ENCODE measurements at places on chromosomes 13 and 19.

- DNase-seq = no peak
Measured at GRCh38 chr19:49543032-49543431, 15.2 kb downstream of the RCN3 start.

DNA sequence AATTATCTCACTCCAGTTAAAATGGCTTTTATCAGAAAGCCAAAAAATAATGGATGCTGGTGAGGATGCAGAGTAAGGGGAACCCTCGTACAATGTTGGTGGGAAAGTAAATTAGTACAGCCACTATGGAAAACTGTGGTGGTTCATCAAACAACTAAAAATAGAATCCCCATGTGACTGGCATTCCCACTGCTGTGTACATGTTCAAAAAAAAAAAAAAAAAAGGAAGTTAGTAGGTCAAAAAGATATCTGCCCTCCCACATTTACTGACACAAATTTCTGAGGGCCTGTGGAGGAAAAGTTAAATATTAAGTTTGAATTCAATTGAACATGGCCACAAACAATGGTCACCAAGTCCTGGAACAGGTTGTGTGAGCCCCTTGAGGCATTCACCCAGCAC, 9.8 kb upstream of the ZSCAN5A start:
- no peak for DNase-seq

GRCh38 chr13:88896466-88896865, 1225.3 kb downstream of the SLITRK5 start:
- DNase-seq = no peak

DNA sequence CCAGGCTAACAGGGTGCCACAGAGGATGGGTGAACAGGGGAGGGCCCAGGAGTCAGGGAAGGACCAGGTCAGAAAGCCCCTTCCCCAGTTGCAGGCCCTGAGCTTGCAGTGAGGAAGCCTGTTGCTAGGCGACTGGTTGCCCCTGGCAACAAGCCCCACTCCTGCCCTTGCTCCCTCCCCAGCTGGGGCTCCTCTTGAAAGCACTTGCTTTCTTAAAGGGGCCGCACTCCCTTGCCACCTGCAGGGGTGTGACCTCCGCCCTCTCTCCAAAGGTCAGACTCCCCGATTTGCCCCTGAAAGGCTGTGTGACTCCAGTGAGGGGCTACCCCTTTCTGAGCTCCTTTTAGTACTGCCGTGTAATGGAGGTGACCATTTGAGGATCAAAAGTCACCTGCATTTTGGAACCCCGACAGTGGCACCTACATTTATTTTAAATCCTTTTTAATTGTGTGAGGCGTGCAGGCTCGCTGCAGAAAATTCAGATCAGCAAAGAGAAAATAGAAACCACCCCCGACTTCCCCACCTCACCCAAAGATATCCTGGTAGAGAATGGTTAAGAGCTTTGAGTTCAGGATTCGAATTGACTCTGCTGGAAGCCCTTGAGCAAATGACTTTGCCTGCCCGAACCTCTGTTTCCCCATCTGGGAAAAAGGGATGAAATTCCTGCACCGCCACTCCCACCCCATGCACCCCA, 4.8 kb downstream of the FCHO1 start:
- peak; percentile 84 for DNase-seq

- no peak for DNase-seq
Measured at GRCh38 chr19:30338878-30339623, 33.1 kb upstream of the ZNF536 start.

DNA sequence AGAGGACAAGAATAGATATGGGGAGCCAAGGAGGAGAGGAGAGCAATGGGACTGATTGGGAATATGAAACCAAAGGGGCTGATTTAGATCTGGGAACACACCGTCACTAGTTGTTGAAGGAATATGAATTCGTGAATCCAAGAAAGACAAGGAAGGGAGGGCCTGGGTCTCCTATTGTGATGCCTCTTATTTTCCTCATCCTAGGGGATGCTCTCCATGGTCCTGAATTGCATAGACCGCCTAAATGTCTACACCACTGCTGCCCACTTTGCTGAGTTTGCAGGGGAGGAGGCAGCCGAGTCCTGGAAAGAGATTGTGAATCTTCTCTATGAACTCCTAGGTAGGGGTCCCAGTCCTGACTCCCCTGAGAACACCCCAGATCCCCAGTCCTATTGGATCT, 21.5 kb downstream of the RYR1 start:
- DNase-seq = no peak

Measured in GM10248 (cell line).